ENCODE measurements at places on chromosomes 4 and X.

DNA sequence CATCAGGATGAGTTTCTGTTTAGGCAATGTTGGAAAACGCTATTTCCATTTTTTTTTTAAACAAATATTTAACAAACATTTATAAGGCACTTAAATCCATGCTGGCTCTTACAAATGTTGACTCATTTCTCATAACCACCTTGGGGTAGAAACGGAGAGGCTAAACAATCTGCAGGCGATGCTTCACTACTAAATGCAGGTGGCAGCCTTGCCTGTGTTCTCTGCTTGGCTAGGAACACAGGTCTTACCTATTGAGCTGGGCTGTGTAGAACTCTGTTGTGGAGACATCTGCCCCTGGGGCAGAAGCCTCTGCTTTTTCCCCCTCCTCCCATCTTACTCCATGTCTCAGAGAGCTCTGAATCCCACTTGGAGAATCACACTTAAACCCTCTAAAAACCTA lies 1.4 kb upstream of the CXCL1 start:
- no peak for DNase-seq

DNA sequence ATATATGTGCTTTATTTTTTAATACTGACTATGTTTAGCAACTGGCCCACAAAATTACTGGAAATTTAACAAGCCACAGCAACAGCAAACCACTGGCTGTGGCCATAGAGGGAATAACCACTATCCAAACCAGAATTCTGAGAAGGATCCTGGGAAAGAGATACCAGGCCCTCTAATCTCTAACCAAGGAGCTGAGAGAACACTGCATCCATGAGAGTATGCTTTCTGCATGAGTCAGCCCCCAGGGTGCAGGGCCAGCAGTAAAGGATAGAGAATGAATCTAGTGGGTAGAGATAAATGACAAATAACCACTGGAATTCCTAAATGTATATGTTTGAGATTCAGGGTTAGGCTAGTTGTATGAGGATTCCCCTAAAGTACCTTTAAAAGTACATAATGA lies 221.8 kb downstream of the KIT start:
- no peak for DNase-seq

DNA sequence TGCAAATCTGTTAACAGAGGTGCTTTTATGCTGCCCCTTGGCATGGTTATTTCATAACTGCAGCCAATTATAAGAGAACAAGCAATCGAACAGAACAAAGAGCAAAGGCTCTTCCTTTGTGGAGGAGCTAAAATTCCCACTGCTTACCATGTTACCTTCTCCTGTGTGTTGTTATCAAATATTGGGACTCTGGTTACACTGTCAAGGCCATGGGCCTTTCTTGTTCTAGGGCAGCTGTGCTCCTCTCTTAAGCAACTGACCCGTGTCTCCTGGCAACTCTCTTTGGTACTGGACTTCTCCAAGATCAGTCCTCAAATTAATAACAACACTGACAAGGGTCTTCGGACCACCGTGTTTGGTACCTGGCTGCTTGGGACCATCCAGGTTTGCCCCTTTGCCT lies 12.1 kb upstream of the OPN1LW start:
- no peak for DNase-seq

DNA sequence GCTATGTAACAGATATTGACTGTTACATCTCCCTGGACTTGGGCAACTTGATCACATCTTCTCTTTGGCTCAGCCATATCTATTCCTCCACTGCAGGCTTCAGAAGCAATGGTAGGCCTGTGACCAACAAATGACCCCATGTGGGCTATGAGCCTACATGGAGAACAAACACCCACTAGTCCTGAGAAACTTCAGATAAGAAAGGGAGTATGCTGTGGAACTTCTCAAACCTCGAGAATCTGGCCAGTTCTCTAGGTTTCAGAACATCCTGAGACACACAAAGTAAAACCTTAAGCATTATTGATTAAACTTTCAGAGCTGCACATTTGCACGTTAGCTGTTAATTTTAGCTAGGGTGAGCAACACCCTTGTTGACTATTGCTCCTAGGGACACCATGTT lies 16.3 kb downstream of the RBMX2 start:
- DNase-seq, result no peak

DNA sequence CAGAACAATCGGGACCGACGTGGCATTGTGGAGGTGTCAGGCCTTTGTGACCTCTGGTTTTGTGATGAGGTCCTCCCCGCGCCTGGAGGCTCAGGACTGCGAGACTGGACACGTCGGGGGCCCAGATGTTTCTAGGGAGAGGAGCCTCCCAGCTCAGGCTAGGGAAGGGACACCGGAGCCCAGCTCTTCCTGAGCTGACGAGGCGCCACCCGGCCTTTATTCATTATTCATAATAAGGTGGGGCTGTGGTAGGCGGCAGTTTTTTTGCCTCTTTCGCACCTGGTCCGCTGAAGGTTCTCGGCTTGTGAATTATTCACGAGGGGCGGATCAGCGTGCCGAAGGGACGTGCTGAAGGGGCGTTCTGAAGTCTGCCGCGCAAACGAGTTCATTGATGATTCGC lies 2.3 kb upstream of the UBA1 start:
- DNase-seq, result no peak

GRCh38 chrX:69107231-69107739 lies 58.0 kb downstream of the PJA1 start:
- DNase-seq, result no peak

GRCh38 chr4:112296949-112297880 lies at the start of gene ALPK1:
Gene ALPK1 (plus strand): TSS chr4:112297369.
- no peak for DNase-seq

GRCh38 chr4:84708406-84709135 lies 125.6 kb downstream of the CDS1 start:
- DNase-seq, result no peak

- no peak for DNase-seq
Observed at GRCh38 chr4:69984030-69984443, 11.7 kb upstream of the STATH start.

GRCh38 chr4:109658871-109659410 lies 44.3 kb downstream of the CASP6 start:
- no peak for DNase-seq

- no peak for DNase-seq
Observed at GRCh38 chrX:124030520-124030919, 69.0 kb downstream of the STAG2 start.
